Stimulated activated CD8-positive, alpha-beta memory T cell treated with anti-CD3 and anti-CD28 coated beads, Interleukin-15, amount 100 ng/mL, for 24 hours (primary cell): ENCODE measurements at places on chromosomes 11 and 22.

DNA sequence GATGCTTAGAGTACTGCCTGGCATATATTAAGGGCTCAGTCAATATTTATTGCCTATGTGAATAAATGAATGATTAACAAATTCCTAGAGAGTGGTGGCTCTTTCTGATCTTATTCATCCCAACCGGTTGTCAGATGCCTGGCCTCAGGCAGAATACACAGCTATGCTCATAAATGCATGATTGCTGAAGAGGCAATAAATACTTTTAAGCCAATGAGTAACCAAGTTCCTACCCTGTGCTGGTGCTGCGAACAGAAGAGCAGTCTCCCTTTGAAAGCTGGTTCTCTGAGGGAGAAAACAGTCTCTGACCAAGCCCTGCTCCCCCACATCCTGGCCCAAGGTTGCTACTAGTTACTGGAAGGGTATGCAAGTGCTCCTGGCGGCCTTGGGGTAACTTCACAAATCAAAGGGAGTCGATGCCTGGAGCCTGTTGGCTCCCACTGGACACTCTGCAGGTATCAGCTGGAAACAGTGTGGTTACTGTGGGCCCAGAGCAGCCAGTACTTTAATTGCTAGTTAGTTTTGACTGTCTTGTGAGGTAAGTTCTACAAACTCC, 2.8 kb downstream of the USH1C start:
- DNase-seq: no peak

DNA sequence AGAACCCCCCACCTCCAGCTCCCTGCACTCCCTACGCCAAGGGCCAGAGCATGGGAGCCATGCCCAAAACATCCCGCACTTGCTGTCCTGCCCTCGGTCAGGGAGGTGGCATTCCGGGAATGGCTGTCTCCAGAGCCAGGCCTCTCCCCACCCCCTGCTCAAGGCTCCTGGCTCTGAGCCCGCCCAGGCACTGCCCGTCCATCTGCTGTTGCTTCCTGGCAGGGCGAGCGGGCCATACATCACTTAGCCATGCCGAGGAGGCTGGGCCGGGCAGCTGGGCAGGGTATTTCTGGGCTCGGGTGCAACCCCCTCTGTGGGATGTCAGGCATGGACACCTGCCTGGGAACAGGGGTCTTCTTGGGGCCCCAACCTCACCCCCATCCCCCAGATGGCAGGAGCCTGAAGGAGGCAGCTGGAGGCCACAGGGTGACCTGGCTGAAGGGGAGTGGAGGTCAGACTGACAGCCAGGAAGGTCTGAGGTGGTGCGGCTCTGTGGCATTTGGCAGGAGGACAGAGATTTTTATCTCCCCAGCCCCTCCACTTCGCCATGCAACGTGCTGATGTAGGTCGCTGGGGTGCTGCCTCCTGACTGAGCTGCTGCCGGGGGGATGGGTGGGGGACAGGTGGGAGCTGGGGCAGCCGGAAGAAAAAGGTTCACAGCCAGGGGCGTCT, 8.7 kb upstream of the CABP7 start:
- no peak for DNase-seq

GRCh38 chr11:120168108-120168959, 30.4 kb upstream of the TRIM29 start:
- no peak for DNase-seq

DNA sequence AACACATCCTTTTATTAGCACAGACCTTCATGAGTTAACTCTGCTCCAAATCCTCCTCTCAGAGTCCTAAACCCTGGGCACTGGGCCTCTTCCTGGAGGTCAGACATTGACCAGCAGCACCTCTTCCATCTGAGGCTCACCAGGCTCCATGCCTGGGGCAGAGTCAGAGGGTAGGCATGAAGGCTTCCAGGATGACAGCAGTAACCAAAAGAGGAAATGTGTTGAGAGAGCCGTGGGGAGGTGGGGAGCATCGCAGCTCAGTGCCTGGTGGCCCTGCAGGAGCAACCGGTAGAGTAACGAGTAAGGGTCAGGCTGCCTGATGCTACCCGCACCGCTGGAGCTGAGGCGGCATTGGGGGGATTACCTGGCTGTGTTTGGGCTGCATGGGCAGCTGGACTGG, 9.4 kb upstream of the NAV2 start:
- no peak for DNase-seq

DNA sequence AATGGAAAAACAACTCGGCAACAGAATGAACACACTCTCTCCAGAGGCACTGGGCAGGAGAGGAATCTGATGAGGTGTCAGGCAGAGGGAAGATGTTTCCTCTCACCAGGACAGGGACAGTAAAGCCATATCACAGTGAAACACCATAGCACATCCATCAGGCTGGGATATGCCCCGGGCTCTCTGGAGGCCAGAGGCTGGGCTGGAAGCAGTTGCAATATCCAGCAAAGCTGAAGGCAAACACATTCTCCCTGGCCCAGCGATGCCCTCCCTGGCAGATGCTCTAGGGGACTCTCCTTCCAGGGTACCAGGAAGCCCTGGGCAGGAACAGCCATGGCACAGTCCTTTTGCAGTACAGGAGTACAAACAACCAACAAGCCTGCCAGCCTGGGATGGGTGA, 11.1 kb downstream of the RSPH14 start:
- DNase-seq: no peak

- DNase-seq: no peak
Measured at GRCh38 chr11:111514216-111515031, at the start of gene HOATZ. Gene HOATZ (plus strand): TSS chr11:111514778. CDS start chr11:111514785, 7 bp downstream.

GRCh38 chr22:28980326-28980725, 81.3 kb downstream of the C22orf31 start:
- DNase-seq: no peak

DNA sequence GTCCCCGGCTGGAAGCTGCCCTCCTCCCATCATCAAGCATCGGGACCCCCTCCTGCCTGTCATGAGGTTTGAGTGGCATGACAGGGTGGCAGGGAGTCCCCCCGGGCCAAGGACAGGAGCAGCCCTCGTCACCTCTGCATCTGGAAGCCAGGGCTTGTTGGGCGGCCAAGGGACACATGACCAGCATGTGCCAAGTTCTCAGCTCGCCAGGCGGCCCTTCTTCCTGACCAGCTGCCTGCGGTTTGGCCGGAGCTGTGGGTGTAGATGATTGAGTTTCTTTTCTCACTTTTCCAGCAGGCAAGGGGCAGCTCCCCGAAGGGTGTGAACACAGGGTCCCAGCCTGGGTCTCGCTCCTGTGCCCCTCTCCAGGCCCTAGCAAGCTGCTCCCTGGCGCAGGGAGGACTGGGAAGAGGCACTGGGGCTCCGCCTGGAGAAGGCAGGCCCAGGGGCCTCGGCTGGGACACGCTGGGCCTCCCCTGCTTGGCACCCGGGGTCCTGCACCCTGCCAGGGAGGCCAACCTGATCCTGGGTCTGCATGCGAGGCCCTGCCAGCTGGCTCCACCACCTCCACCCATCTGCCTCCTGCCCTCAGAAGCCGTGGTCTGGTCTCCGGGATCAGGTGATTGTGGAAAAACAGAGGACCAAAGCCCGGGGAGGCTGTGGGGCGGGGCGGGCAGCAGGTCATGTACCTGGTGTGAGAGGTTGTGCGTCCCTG, 13.4 kb downstream of the ARHGAP8 start:
- no peak for DNase-seq

DNA sequence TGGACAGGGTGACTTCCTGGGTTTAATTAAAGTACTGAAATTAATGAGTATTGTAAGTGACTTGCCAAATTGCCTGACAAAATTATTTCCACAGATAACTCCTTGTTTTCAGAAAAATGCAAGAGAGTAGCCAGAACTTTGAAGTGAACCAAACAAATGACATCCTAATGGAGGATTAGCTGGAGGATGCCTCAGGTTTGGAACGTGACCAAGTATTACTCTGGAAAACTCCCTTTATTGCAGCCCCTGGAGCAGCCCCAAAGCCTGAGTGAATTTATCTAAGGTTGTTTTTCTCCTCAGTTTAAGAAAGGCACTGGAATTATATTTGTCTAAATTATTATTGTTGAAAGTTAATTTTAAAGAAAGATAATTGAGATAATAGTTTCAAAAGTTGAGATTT, 343.6 kb upstream of the MTNR1B start:
- DNase-seq: no peak

- DNase-seq: no peak
Measured at GRCh38 chr11:134349109-134349801, 17.5 kb downstream of the GLB1L2 start.

- DNase-seq: no peak
Measured at GRCh38 chr22:33737662-33738061, 182.6 kb downstream of the LARGE1 start.

DNA sequence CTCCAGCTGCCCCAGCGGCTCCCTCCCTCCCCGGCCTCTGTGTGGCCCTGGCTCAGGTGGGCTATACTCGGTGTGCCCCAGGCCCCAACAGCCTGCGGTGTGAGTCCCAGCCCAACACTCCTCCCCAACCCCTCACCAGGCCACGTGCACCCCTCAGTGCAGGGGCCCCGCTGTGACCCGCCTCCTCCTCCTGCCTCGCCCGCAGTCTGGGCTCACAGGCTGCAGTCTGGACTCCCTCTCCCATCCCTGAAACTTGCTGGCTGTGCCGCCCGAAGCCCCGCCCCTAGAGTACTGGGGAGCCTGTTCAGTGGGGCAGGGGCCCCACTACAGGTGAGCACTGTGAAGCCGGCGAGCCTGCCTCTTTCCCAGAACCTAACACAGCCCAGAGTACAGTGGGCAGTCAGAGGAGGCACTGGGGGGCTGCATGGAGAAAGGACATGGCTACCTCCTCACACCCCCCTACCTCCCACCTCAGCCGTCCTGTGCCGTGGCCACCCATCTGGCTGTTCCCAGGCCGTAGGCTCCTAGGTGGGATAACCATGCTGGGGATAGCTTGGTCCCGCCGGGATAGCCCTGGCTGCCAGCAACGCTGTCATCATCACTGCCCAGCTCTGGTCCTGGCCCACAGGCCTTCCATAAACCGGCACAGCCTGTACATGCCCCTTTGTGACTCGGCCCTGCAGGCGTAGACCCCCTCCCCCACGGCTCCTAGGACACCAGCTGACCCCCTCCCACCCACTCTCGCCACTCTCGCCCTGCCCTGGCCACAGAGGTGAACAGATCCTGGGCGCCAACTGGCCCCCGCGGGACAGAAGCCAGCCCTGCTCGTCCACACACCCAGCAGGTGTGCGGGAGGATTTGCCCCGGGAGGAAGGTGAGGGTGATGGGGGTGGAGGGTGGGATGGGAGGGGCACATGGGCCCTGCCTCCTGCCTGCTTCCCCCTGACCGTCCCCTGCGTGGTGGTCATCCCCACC, 29.7 kb downstream of the CELSR1 start:
- no peak for DNase-seq

GRCh38 chr11:84819128-84819527, 808.0 kb downstream of the DLG2 start:
- no peak for DNase-seq

GRCh38 chr11:122128146-122128545, 12.1 kb upstream of the BLID start:
- DNase-seq: no peak

- no peak for DNase-seq
Measured at GRCh38 chr11:133388260-133388659, 144.0 kb downstream of the OPCML start.

DNA sequence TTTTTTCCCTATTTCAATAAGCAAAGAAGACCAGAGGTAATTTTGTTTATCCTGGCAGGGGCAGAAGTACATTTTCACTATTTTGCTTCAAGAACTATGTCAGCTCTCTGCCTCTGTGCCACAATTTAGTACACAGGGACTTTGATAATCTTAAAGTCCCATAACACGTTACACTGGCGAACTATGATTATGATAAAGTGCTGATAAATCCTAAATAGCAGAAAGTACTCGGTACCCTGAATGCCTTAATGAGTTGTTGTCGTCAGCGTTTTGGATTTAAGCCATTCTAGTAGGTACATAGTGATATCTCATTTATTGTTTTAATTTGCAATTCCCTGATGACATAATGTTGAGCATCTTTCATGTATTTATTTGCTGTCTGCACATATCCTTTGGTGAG, 16.6 kb upstream of the PHOX2A start:
- DNase-seq: no peak

- DNase-seq: no peak
Measured at GRCh38 chr22:48118654-48119053, 1356.2 kb downstream of the TBC1D22A start.

DNA sequence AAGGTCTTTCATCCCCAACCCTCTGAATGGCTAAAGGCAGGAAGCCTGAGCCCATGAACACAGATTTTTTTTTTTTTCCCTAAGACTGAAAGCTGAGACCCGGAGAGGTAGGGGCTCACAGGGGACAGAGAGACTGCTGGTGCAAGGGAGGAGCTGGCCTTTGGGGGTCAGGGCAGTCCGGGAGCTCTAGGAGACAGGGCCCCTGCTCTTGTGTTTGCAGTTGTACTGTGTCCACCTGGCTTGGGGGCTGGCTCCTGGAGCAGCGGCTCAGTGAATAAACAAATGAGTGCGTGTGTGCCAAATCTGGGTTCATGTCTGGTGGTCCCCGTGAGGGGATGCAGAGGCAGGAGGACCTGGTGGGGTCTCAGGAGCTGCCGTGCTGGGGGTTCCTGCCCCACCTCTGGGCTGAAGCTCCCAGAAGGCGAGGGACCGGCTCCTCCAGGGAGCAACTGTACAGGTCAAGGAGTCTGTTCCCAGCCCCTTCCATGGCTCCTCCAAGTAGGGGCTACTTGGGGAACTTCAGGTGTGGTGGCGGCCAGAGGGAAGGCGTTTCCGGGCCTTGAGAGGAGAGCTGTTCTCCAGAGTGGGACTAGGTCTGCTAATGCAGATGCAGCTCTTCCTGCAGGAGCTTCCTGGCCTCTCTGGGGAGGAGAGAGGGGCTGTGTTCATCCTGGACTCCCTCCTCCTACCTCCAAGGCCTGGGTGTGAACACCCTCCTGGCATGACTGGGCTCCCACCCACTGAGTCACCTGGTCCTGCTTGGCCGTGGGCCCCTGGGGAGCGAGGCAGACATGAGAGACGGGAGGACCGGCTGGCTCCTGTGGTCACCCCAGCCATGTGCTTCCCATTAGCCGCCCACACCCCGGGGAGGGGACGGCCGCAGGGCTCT, 57.6 kb downstream of the FBXO7 start:
- no peak for DNase-seq

- DNase-seq: no peak
Measured at GRCh38 chr11:111937461-111937769, 272 bp downstream of the DIXDC1 start.

- DNase-seq: no peak
Measured at GRCh38 chr11:67373648-67374570, 511 bp upstream of the CLCF1 start.

DNA sequence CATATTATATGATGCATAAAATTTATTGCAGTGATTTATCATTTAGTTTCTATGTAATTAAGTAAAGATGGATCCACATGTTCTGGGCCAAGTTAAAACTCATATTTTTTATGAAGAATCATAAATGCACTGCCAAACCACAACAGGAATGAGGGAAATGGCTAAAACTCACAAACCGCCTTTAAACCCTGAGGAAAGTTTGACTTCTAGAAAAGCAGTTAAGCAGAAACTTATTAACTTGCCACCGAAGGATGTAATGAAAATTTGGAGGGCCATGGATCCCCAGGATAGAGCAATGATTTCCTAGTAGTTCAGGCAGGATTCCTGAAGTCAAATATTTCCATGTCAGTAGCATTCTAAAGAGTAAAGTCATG, 218.3 kb upstream of the CTSC start:
- no peak for DNase-seq

- no peak for DNase-seq
Measured at GRCh38 chr22:27996529-27996925, 77.5 kb upstream of the PITPNB start.
